ENCODE measurements at places on chromosomes 7 and 10.

GRCh38 chr7:30681815-30682211, 443 bp downstream of the CRHR2 start:
- peak; percentile 70 for DNase-seq

GRCh38 chr7:102009628-102010027, 192.2 kb downstream of the CUX1 start:
- DNase-seq = no peak

- DNase-seq = no peak
Measured at GRCh38 chr10:95531994-95532399, 29.2 kb downstream of the SORBS1 start.

DNA sequence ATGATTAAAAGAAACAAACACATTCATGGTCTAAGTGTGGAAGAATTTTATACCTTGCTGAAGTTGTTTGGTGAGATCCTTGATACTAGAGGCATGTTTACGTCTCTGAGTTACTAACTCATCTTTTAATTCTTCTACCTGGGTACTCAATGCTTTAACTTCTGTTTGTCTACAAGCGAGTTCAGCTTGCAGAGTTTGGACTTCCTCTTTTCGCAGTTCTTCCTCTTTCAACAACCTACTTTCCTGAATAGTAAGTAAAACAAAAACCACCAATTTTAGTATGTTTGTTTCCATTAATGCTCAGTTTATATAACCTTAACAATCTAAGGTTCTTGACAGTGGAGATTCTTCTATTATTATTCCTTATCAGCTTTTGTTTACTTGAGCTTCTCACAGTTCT, 42.9 kb downstream of the CCDC186 start:
- DNase-seq = no peak

DNA sequence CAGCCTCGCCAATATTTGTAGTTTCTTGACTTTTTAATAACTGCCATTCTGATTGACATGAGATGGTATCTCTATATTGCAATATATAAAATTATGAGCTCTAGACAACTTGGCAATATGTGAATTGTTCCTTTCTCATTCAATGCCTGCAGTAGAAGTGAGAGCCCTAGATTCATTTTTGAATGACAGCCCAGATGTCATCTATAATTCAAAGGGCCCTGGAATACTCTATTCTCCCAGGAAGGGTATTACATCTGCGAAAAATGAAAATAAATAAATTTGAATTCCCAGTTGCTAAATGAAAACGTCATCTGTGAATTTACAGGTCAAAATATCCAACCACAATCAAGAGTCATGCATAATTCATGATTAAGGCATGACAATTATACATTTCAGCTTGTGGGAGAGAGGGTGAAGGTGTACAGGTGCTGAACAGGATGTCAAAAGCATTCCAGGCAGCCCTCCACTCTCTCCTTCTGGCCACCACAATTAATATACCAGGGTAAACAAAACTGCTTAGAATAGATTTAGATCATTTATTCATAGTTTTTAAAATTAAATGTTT, 1147.3 kb downstream of the XPNPEP1 start:
- DNase-seq = no peak

DNA sequence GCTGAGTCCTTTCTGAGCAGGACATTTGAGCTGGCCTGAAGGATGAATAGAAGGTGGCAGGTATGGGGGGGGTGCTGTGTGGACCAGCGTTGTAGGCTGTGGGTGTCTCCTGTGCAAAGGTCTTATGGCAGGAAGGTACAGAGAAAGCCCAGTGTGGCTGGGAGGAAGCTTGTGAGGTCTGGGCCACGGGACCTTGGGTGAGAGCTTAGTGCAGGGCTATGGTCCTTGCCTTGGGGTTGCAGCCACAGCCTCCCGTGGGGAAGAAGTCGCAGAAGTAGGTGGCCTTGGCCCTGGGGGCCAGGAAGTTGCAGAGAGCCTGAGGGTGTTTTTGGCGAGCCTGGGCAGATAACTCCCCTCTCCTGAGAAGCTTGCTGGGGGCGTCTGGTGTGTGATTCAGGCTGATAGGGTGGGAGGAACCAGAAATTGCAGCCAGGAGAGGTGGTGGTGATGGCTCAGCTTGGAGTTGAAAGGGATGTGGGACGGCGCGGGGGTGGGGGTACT, 172.0 kb upstream of the TNRC18 start:
- DNase-seq = peak; percentile 70

DNA sequence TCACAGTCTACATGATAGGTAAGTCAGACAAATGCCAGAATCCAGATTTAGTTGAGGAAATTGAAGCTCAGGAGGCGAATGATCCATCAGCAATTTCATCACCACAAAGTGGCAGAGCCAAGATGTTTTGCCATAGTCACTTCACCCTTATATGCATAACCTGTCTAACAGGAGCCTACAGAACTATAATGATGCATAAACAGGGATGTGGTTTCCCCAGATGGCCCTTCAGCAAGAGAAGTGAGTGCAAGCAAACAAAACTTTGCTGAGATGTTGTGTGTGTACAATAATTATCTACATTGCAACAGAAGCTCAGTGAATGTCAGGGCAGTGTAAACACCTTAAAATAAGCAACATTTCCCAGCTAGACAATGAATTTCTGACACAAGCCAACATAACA, 28.6 kb downstream of the PON3 start:
- no peak for DNase-seq

- DNase-seq = no peak
Measured at GRCh38 chr10:30542001-30542894, 87.3 kb downstream of the LYZL2 start.

DNA sequence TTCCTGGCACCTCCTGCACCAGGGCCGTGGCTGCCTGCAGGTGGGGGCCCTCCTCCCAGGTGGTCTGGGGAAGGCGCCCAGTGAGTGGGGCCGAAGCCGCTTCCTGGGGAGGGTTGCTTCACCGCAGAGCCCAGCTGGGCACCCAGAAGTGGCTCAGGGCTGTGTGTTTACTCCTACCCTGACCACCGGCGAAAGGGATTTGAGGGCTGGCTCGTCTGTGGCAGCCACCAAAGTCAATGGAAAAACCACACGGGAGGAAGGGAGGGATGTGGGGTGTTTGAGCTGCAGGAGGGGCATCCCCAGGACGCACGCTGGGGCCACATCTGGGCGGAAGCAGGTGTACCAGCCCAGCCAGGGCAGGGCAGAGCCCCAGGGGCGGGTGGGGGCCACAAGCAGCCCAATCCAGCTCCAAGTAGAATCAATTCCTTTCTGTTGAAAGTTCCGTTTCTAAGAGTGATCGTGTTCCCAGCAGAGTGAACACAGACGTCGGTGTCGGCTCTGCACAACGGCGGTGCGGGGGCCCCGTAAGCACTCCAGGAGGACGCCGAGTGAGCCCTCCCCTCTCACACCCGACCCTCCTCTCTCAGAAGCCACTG, 69.9 kb downstream of the FOXL3 start:
- DNase-seq = no peak

DNA sequence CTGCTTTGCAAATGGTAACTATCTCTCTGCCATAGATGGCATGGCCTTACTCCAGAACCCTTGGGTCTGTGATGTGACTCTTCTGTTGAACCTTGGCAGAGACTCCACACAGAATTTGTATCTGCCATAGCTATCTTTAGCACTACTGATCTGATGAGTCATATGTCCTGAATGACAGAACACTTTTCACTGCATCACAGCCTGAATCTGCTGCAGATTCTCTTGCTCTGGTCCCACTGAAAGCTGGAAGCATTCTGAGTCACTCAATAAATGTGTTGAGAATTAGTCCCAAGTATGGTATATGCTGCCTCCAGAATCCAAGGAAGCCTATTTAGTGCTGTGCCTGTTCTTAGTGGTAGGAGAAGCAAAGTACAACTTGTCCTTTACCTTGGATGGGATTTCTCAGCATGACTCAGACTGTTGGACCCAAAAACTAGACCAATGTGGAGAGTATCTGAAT, 39.5 kb upstream of the ANKRD1 start:
- DNase-seq = no peak

DNA sequence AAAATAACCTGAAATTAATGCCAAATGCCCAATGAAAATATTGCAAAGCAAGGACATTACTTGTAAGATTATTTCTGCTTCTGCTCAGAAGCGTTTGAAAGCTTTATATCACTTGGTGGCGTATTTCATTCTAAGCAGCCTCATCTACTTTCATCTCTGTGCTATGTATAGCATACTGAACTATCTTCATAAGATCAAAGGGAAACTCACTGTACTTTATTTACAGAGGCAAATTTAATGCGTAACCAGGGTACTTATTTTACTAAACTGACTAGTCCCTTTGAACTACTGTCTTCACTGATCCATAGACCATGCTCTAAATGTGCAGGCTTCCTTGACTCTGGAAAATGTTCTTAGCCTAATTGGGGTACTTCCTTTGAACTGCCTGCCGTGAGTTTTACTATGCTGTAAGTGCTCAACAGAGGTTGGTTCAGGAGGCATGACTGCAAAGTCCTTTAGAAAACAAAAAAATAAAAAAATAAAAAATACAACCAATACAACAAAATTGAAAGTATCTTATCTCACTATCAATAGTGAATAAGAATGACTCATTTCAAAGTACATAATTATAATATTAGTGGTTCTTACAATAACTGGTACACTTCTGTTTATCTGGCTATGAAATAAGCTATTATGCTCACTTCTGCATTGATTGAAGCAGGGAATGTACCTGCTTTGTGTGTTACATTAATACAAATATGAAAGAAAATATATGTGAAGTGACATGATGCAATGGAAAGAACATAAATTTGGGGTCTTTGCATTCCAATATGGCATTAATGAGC, 41.0 kb upstream of the TSPAN12 start:
- DNase-seq = no peak

- DNase-seq = peak; percentile 98
Measured at GRCh38 chr7:8295638-8296361, 33.8 kb upstream of the ICA1 start.

GRCh38 chr10:132549371-132549770, 11.8 kb downstream of the INPP5A start:
- peak; percentile 47 for DNase-seq

- no peak for DNase-seq
Measured at GRCh38 chr7:150665089-150665748, 20.3 kb upstream of the GIMAP2 start.

GRCh38 chr7:94649450-94649849, 6.5 kb downstream of the SGCE start:
- no peak for DNase-seq

DNA sequence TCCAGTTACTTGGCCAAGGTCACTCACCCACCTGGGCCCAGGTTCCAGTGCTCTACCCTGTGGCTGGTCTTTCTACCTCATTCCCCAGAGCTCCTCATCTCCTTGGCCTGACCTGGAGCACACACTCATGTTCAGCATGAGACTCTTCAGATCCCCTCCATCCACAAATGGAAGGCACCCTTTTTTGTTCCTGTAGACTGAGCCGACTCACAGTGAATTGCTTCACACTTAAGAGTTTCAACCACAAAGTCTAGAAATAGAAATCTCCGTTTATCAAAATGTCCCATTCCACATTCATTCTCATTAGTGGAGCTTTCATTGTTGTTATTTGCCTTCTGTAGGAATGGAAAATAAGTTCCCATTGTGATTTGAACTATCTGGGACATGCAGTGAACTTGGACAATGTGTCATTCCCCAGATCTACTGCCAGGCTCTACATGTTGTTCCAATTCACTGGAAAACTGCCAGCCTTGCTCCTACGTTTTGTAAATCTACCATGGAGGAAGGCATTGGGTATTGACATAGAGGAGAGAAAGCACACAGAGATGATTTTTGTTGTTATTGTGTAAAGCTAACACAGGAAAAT, 125.3 kb upstream of the CELF2 start:
- DNase-seq = no peak

DNA sequence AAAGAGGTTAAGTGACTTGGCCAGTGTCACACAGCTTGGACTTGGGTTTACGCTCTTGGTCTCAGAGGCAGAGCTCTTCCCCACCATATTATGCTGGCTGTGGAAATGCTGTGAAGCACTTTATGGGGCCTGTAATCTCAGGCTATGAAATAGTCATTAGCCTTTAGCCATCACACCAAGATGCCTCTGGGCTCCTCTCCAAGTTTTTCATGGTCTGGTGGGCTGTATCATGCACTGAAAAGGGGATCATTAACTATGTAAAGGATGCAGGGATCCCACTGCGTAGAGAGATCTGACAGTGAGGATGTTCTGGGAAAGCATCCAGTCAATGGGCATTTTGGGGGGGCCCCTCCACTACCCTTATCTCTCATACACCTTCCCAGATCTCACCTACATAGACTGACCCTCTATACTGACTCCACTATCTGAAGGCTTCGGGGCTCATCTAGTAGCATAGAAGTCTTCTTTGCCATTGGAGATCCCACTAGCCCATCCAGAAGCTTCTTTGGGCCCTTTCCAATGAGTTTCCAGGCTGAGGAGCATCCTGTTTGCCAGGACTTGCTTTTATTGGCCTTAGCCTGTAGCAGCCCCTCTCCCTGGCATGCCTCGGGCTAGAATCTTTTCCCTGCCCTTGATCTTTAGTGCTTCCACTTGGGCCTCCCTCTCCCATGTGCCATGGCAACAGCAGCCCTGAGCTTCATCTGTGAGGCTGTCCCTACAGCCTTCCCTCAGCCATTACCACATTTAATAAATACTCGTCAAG, 19.6 kb downstream of the FRMPD2 start:
- DNase-seq = peak; percentile 86

DNA sequence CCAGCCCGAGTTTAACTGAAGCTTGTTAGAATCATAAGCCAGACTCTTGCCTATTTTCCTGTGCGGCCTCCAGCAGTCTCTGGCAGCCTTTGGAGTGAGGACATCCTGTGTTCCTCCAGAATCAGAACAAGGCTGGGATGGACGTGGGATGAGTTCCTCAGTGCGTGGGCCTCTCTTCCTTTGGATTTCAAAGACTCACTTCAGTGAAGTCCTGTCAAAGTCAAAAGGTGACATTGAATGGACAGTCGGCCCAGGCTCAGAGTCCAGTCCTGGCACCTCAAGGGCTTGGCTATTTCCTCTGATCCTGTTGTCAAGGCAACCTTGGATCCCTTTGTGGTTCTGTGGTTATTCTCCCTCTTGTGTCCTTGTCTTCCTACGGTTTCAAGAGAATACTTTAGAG, 21.4 kb upstream of the SMC3 start:
- DNase-seq = no peak

DNA sequence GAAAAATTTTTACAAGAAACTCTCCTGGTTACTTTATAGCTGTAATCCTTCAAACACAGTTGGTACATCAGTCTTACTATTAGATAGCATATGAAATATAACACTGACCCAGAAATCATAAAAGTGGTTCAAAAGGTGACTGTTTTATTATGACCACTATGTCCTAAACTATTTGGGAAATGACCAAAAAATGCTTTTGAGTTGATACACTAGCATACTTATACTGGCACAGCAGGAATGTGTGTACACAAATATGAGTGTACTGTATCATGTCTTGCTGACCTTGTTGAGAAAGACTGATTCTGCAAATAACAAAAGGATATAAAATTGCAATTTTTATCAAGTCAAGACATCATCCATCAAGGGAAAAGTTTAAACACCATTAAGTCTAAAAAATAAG, 24.3 kb downstream of the CSTF2T start:
- DNase-seq = no peak

GRCh38 chr10:70053841-70054288, 1.2 kb downstream of the MACROH2A2 start:
- DNase-seq = peak; percentile 59

DNA sequence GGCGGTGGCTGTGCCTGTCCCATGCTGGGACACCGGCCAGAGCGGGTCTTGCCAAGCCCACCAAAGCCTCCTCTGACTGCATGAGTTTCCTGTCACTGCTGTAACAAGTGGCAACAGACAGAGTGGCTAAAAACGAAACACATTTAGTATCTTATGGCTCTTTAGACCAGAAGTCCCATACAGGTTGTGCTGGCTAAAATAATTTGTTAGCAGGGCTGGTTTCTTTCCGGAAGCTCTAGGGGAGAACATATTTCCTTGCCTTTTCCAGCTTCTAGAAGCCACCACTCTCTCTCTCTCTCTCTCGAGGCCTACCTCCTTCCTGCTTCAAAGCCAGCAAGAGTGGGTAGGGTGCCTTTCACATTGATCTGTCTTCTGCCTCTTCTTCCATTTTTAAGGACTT, 171.6 kb upstream of the PLPP4 start:
- DNase-seq = no peak
